ENCODE measurements at places on chromosomes 12 and 14.

- DNase-seq, result no peak
Observed at GRCh38 chr12:113870035-113870434, 96.1 kb downstream of the RBM19 start.

DNA sequence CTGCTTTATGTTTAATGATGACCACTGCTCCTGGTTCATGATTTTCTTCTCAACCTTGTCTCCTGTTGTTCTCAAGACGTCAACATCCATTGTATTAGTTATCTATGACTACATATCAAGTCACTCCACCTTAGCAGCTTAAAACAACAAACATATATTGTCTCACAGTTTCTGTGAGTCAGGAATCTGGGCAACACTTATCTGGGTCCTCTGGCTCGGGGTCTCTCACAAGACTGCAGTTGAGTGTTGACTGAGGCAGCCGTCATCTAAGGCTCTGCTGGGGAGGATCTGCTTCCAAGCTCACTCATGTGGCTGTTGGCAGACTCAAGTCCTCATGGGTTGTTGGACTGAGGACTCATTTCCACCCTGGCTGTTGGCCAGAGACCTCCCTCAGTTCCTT lies 27.3 kb upstream of the FRS2 start:
- DNase-seq, result no peak

DNA sequence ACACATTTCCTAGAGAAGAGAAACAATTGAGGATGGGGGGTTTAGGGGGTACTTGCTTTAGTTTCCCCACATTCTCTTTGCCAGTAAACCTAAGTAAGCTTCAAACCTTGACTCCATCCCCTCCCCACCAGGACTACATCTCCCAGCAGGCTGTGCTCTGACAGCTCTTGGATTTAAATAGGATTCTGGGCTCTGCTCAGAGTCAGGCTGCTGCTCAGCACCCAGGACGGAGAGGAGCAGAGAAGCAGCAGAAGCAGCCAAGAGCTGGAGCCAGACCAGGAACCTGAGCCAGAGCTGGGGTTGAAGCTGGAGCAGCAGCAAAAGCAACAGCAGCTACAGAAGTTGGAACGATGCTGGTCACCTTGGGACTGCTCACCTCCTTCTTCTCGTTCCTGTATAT lies 20.6 kb downstream of the RDH12 start:
- DNase-seq, result no peak

DNA sequence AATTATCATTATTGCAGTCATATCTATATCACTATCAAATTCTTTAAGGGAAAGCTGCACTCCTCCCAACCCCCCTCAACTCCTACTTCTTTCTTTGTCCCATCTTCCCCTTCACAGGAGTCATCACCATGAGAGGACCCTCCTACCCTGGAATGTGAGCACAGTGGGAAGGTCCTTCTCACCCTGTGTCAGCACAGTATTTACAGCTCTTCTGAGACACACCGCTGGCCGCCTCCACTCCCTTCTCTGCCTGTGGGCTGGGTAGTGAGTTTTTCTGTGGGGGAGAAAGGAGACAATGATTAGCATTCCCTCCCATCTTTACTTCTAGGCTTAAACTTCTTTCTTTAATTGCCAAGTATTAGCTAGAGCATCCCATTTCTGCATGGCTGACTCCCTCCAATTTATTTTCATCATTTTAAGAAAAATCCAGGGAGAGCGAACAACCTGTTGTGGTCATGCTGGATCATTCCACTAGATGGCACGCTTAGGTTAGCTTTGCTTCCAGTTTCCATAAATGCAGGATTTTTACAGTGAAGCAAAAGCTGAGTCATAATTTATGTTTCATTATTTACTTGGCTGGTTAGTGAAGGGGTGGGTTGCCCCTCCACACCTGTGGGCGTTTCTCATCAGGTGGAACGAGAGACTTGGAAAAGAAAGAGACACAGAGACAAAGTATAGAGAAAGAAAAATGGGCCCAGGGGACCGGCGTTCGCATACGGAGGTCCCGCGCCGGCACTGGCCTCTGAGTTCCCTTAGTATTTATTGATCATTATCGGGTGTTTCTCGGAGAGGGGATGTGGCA lies 188.5 kb downstream of the ALX1 start:
- DNase-seq, result peak; percentile 83

GRCh38 chr14:50726372-50727107 lies 58.4 kb upstream of the SAV1 start:
- no peak for DNase-seq

- DNase-seq, result no peak
Observed at GRCh38 chr12:18653465-18653864, 84.3 kb downstream of the PLCZ1 start.

DNA sequence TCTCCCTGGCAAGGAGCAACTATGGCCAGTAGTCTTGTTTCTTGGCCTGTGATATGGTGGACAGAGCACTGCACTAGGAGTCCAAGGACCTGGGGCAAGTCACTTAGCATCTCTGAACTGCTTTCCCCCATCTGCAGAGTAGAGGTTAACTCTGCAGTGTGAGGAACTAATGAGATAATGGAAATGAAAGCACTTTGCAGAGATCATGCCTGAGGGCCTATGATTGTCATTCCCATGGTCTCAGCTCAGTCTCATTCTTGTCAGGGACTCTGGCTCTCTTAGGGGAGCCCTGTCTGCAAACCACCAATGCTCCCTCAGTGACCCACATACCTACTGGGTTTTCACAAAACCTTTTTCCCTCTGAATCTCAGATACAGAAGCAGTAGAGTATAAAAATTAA lies 6.5 kb upstream of the PNMA1 start:
- DNase-seq, result no peak

GRCh38 chr14:63952933-63953437 lies 100.2 kb downstream of the SYNE2 start:
- no peak for DNase-seq

DNA sequence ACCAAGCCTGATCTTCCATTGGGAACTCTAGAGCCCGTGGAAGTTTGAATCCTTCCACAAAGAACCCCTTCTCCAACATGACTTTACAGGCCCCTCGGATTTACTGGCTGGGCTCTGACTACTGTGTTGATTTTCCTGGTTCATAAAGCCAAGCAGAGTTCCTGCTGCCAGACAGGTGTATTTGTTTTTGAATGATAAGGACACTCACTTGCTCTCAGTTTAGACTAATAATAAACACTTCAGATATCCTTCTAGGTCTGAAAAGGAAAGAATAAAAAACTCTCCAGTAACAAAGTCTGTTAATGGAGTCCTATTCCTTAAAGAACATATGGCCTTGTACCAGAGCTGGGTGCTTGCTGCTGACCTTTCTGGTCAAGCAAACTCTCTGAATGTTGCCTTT lies 31.0 kb downstream of the SIX1 start:
- DNase-seq, result no peak

- DNase-seq, result no peak
Observed at GRCh38 chr14:58832095-58832521, 194.3 kb downstream of the DACT1 start.

DNA sequence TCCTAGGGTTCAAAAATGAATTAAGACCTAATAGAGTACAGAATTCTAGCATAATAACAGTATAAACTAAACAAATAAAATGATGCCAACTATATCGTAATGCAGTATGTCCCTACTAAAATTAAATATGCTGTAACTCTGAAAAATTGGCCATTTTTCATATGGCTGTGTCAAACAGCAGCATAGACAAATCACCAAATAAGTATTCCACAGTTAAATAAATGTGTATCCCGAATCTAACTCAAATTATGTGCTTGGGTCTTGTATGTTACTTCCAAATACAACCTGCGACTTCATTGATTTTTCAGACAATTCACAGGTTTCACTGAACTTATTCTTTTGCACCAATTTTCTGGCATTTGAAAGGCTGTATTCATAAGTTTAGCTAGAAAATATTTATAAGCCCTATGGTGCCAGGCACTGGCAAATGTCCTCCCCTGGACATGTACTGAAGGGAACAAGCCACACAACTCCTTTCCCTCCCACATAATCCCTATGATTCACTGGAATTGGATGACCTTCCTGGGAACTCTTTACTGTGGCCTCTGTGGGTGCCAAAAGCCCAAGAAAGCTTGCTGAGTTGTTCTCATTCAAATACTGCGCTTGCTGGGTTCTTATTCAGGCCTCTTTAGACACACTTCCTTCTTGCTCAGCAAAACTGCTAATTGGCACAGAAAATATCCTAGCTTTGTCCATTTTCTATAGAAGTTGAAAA lies 108.8 kb downstream of the KITLG start:
- DNase-seq, result no peak

DNA sequence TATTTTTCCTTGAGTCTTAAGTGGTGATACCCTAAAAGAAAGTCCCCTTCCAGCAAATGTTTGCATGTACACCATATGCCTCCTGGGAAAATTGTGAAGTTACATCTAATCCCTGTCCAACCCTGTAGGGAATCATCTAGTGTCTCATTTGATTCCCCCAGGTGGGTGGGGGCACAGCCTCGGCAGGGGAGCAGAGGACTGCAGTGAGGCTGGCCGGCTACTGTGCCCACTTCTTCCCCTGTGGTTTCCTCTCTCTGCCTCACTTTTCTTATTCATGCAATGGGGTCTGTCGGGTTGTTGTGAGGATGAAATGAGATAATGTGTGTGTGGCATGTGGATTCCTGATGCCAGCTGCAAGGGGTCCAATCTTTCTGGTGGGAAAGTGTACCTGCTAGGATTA lies 6.0 kb downstream of the PAPLN start:
- DNase-seq, result no peak

DNA sequence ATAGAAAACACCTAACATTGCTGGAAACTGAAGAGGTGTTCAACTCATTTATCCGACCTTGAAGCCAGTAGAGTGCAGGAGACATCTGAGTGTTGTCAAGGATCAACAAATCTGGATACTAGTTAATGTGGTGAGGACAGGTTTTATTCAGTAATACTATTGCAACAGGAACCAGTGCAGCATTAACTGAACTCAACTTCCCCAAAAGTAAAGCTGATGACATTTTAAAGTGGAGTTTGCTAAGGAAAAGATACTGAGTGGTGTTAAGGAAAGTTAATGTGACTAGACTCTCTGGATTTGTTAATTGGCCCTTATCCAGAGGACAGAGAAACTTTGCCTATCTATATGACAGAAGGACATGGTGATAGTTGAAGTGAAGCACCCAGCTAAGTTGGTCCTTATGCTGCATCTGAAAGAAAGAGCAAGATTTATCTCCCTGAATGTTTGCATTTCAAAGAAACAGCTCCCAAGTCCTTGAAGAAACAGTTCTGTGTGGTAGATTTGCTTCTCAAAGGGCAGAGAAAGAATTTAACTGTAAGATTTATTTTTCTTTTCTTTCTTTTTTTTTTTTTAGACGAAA lies 1.2 kb upstream of the CLEC7A start:
- peak; percentile 45 for DNase-seq

GRCh38 chr12:109598428-109598854 lies 24.8 kb downstream of the MVK start:
- DNase-seq, result no peak

GRCh38 chr12:23753628-23754365 lies 195.7 kb downstream of the SOX5 start:
- DNase-seq, result no peak

GRCh38 chr12:121673013-121673511 lies 3.6 kb upstream of the MORN3 start:
- DNase-seq, result no peak

DNA sequence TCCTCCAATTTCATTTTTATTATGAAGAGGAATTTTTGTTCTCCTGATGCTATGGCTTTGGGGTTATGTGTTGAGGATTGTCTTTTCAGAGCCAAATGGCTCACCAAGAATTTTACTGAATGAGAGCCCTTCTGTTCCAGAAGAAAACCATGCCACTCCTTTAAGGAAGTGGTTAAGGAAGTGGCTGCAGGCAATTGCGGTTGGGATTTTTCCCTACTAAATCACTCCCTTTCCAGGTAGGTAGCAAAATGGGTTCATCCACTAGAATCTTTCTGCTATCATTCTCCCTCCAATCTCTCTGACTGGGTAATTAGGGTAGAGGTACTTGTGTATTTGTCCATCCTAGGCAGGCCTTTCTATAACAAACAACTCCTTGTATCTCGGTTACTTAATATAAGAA lies 163.1 kb downstream of the TTC8 start:
- DNase-seq, result no peak

DNA sequence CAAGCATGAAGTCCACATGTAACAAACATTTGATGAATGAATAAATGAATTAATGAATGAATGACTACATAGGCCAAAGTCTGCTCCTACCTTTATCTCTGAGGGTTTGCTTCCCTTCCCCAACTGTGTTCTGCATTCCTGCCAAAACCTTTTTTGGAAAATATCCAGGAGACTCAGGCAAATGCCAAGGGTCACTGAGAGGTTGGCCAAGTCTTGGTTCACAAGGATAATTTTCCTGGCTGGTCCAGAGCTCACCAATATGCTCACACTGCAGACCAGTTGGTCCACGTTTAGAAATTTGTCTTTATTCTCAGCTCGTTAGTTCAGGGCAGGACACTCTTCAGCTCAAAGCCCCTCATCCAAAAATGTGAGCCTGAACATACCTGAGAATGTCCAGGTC lies 10.2 kb downstream of the TMEM233 start:
- no peak for DNase-seq

DNA sequence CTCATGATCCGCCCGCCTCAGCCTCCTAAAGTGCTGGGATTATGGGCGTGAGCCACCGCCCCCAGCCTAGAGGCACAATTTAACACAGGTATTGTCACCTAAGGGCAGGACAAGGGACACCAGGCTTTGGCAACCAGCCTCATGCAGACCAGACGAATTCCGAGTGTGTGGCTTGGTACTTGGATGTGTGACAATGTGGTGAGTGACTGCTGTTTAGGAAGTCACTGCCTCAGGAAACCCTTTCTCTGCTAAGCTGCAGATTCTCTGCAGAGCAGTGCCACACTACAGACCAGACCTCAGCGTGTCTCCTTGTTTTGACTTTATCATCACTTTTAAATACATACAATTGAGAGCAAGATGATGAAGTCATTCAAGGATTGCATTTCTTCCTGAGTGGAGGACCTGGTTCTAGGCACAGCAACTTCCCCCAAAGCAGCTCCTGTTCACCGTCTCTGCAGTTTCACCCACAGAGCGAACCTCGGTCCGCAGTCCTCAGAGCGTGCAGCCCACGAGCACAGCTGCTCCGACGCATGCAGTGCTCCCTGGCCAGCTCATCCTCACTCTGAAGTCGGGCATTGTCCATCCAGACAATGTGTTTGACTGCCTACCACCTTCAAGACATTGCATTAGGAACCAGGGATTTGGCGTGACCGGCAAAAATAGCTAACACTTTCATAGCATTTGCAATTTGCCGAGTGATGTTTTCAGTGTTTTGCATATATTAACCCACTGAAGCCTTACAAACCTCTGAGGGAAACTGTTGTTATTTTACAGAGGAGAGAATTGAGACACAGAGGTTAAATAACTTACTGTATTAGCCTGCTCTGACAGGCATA lies 235.2 kb downstream of the CHST11 start:
- DNase-seq, result no peak
